ENCODE measurements at places on chromosomes 3 and 15.

DNA sequence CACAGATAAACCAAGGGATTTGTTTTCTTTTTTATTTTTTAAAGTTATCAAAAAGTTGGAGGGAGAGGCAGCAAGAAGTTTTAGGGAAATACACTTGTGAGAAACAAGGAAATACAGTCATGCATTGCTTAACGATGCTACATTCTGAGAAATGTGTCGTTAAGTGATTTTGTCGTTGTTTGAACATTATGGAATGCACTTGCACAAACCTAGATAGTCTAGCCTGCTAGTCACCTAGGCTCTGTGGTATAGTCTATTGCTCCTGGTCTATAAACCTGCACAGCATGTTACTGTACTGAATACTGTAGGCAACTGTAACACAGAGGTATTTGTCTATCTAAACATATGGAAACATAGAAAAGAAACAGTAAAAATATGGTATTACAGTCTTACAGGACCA, 2.0 kb upstream of the NFKBIZ start:
- DNase-seq = no peak

GRCh38 chr15:80977627-80978036, 12.0 kb downstream of the MESD start:
- DNase-seq = peak; percentile 40

GRCh38 chr3:76700323-76700722, 339.6 kb upstream of the ROBO2 start:
- DNase-seq = no peak

- no peak for DNase-seq
Measured at GRCh38 chr3:53320697-53321096, 26.6 kb downstream of the DCP1A start.

- no peak for DNase-seq
Measured at GRCh38 chr15:55234800-55235104, 38.0 kb upstream of the RSL24D1 start.

Data from ACHN (cell line).